HCT116 (cell line): ENCODE measurements at places on chromosomes 16 and 17.

DNA sequence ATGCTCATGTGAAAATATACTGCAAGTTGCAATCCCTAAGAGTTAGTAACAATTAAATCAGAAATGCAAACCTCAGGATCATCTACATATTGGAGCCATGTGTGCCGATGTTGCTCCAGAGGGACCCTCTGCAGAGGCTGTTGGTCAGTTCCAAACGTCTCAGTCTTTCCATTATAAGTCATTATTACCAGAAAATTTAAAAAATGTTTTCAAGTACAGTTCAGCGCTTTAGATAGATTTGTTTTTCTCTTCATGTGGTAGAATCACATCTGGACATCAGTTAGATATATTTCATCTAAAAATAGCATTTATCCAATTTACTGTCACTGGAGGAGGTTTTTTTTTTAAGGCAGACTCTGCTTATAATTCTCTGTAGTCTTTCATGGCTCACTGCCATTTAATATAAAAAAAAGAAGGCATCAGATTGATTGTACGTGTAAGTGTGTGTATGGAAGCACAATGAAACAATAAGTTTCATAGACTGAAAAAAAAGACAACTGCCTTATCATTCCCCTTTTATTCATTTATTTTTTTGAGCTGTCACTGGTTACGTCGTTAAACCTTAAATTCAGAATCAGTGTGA is 46.1 kb upstream of the MARCHF10 start:
- no peak for DNase-seq

DNA sequence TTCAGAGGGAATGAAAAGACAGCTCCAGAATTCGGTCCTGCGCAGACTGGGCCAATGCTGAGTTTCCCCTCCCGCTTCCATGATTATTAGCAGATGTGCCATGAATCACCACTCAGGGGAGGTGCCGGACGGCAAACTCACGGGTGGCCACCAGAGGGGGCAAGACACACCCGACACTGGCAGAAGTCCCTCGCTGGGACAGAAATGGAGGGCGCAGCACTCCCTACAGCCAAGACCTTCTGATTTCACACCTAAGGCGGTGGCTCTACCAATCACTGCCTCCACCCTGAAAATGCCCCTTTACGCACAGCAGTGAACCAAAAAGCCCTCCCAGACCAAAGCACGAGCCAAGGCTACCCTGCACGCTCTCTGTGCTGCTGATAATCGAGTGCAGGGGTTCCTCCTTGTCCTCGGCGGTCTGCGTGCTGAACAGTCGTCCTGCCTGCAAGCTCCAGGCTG is 26.8 kb downstream of the TRAP1 start:
- peak; percentile 48 for DNase-seq

- DNase-seq: no peak
Measured at GRCh38 chr16:21088646-21089538, 61.8 kb downstream of the DNAH3 start.

DNA sequence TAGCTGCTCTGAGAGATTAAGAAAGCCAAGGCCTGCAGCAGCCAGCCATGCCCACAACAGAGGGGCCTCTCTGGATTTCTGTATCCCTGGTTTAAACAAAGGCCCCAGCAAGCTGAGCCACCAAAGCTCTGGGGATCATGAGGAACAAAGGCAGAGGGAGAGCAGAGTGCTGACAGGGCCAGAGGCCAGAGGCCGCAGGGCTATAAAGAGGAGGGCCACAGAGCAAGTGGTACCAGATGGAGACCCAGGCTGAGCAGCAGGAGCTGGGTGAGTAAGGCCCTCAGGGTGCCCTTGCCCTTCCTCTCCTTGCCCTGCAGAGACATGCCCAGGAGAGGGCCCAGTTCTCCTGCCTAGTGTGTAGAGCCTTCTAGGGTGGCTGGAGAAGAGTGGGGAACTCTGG is at the start of gene CRYBA1:
Gene CRYBA1 (plus strand): TSS at position 232 of the 400 bp plus-strand sequence. CDS start 5 bp downstream, at position 237.
- no peak for DNase-seq

GRCh38 chr16:69833357-69834282 is 71.5 kb downstream of the WWP2 start:
- no peak for DNase-seq

GRCh38 chr17:75047398-75048098 is 523 bp downstream of the KCTD2 start:
- DNase-seq: no peak
